AG04450 (cell line): ENCODE measurements at places on chromosomes 7 and 10.

DNA sequence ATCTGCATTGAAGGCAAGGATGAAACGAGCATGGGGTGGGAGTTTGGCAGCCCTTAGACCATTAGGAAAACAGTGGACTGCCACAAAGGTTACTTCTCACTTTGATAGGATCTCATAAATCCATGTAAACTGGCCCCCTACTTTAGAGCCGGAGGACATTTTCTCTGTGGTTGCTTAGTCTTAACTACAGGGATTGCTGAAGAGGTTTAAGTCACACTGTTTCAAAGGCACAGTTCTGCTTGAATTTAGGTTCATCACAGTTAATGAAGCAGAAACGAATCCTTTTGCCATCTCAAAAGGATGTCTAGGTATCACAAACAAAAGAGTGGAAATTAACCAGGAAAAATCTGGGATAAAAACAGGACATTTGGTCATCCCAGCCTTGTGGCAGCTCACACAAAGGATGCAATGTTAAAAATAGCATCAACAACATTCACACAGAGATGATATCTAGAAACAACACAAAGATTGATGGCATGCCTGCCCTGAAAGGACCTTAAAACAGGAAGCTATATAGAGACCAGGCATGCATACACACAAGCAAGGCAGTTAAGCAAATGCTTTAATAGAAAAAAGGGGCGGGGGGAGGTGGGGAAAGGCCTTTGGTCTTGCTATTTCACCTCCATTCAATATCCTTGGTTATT is 74.0 kb downstream of the DOCK4 start:
- no peak for DNase-seq

- no peak for DNase-seq
Observed at GRCh38 chr7:41459623-41460261, 243.1 kb downstream of the INHBA start.

- no peak for DNase-seq
Observed at GRCh38 chr10:17199351-17199804, 2.1 kb downstream of the TRDMT1 start.

GRCh38 chr10:101550965-101551364 is 37.1 kb downstream of the POLL start:
- DNase-seq, result no peak

- DNase-seq, result no peak
Observed at GRCh38 chr7:107874605-107875446, 16.2 kb upstream of the DLD start.
